ENCODE measurements at places on chromosomes 6 and 20.

GRCh38 chr20:16596991-16597390 lies 23.7 kb upstream of the KIF16B start:
- no peak for DNase-seq

DNA sequence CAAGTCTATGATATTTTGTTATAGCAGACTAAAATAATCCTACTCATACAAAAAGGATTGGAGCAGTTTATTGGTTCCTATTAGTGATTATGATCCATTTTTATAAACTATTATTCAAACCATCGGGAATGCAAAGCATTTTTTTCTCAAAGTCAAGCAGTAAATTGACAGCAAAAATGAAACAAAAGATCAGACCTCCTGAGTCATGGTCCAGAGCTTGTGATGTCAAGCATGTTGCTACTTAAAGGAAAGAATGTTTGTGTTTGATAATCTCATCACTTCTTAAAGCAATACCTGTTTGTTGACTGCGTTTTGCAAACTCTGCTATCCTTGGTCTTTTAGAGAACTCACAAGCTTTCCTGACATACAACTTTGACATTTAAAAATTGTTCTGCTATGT lies 204.4 kb downstream of the SAMD5 start:
- DNase-seq, result no peak

DNA sequence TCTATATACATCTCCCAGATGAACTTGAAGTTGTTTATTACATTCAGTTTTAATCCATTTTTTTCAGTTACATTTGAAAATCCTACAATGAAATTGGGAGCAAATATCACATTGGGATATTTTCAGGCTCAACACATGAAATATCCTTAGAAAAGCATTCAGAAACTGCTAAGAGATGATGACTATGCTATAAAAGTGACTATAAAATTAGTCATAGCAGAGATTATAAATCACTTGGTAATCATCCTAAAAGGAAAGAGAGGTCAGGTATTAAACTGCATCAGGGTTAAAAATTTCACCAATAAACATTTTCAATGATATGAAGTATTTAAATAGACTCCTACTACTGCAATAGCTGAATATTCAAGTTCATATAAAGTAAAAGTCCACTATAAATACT lies 987.7 kb downstream of the GRIK2 start:
- no peak for DNase-seq

- DNase-seq, result no peak
These were observed 59.0 kb upstream of the QKI start for GRCh38 chr6:163355426-163355991.

GRCh38 chr6:170049641-170050561 lies 241.0 kb downstream of the DLL1 start:
- DNase-seq, result no peak

- no peak for DNase-seq
These were observed 181.1 kb downstream of the ERMARD start for GRCh38 chr6:169932491-169932890.

DNA sequence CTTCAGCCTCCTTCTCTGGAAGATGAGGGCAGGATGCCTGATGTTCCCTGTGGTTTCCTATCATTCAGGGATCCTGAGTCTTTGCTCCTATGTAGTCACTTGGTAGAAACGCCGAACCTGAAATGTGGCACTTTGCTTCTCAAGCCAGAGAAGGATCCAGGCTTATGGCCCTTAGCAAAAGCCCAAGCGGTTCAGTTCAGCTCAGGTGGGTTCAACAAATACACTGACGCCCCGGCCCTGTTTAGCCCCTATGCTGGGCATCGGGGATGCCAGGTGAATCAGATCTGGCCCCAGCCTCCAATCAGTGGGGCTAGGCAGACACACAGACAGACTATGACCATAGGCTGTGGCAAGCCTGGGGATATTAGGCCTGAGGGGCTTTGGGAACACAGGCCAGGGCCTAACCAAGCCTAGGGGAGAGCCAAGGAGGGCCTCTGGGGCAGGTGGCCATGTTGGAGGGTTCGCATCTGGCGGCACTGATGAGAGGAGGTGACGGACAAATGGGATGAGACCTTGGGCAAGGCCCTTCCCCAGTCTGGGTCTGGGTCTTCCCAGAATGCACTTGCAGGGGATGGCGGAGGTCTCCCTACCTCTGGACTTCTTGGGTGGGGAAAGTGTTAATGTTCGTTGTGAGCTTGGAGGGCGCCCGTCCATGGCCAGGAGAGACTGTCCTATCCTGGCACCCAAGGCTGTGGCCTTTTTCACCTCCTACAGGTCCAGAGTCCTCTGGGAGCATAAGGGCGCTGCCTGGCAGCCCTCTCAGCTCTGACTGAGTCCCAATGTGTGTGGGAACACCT lies 17.6 kb upstream of the SRC start:
- no peak for DNase-seq

GRCh38 chr20:46112430-46113112 lies 5.5 kb upstream of the CD40 start:
- no peak for DNase-seq

DNA sequence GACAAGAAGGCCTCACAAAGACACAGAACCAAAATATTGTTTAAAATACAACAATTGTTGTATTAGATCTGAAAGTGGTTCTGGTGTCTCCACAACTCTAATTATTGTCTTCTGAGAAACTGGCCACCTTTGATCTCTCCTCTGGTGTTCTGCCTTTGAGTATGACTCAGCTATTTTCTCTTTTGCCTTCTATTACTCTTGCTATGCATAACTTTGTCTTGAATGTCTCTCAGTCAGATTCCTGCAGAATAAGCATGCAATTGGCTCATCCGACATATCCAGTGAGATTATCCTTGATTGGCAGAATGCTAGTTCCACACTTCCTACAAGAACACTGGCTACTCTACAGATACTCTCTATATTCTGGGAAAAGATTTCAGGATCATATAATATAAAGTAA lies 14.3 kb upstream of the EPM2A start:
- DNase-seq, result no peak

DNA sequence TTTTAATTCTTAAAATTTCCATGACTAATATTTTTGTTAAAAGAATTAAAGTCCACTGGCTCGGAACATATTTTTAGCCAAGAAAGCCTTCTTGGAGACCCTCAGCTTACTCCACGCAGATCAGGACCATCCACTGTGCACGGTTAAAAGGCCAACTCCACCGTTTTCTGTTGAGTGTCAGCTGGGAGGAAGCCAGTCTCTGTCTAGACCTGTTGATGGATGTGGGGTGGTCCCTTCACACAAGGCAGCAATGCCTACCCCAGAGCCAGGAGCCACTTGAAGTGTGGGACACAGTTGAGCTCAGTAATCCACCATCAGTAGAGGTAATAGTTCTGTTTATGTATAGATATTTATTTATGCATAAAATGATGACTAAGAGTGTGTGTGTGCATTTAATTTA lies 19.9 kb upstream of the QKI start:
- no peak for DNase-seq

DNA sequence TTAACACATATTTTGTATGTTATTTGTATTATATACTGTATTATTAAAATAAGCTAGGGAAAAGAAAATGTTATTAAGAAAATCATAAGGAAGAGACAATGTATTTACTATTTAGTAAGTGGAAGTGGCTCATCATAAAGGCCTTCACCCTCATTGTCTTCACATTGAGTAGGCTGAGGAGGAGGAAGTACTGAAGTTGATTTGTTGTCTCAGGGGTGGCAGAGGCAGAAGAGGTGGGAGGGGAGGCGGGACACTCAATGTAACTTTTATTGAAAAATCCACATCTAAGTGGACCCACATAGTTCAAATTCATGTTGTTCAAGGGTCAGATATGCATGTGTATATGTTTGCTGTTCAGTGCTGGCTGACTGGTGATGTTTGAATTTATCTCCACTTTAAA lies 210.2 kb upstream of the CITED2 start:
- no peak for DNase-seq

GRCh38 chr6:121520337-121521163 lies 85.1 kb downstream of the GJA1 start:
- no peak for DNase-seq

DNA sequence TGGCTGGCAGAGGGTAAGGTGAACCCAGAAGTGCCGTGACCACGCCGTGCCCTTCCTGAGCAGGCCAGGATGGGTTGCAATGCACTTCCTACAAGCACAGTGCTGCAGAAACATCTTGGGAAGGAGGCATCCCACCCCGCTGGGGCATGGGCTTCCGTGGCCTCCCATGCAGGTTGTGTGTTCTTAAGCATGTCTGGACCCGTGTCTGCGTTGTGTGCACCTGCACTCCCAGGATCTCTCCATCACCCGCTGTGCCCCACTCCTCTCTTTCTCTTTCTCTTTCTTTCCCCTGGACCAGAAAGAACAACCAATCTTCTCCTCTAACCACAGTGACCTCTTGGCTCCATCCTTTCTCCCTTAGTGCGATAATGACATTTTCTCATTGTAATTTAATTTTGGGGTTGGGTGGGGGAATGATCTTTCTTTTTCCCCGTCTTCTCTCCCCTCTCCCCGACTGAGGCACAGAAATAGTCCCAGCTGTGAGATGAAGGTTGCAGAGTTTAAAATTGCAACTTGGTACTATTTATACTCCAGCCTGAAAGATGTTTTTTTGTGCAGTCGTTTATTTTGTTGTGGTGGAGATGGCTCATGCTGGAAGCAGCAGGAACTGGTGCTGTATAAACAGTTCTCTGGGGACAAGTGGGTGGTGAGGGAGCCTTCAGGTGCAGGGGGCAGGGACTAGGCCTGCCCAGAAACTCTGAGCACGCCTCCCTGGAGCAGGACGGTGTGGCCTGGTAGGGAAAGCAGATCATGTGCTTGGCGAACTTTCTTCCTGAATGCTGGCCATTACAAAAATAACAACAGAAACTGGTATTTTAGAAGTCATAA lies 20.5 kb downstream of the BCAS4 start:
- DNase-seq, result no peak

DNA sequence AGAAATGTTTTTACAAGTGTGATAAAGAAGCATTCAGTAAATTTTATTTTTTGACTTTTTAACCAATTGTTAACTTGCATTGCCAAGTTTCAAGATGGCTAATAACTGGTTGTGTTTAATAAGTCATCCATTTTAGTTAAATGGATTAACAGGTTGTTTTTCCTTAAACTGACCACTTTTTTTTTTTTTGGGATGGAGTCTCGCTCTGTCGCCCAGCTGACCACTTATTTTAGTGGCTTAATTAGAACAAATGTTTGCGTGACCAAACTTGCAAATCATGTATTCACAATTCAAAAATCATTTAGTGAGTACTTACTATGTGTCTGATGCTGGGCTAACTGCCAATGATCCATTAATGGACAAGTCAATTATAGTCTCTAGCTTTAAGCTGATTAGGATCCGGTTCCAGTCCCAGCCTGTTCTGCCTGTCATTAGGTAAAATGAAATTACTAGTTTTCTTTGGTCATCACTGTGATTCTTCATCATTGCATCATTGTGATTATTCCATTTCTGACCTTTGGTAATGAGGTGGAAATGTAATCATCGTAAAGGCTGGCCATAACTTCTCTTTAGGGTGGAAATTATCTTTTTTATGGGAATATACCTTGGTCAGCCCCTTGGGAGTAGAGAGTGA lies 729.2 kb upstream of the MARCKS start:
- DNase-seq, result no peak

DNA sequence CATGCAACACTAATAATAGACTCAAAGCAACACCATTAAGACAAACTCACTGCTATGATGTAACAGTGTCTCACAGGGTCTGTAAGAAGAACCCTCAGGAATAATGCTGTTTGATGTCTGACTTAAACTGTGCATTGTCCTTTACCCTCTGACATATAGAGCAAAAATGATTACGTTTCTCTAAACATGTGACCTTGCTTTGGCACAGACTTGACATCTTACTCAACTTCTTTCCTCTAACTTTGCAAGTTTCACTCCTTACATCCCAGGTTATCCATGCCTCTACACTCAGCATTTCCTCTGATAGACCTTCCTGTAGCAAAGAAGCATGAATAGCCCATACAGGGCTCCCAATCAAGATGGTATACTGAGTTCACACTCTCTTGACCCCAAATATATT lies 252.7 kb downstream of the UST start:
- DNase-seq, result no peak

GRCh38 chr20:40689100-40689942 lies at the start of gene MAFB:
MAFB (minus strand) TSS chr20:40689236; CDS start chr20:40688850, 386 bp downstream.
- DNase-seq, result no peak

- DNase-seq, result no peak
These were observed 33.8 kb downstream of the KPNA5 start for GRCh38 chr6:116714761-116715160.

GRCh38 chr6:31729515-31729978 lies 448 bp upstream of the DDAH2 start:
- no peak for DNase-seq

DNA sequence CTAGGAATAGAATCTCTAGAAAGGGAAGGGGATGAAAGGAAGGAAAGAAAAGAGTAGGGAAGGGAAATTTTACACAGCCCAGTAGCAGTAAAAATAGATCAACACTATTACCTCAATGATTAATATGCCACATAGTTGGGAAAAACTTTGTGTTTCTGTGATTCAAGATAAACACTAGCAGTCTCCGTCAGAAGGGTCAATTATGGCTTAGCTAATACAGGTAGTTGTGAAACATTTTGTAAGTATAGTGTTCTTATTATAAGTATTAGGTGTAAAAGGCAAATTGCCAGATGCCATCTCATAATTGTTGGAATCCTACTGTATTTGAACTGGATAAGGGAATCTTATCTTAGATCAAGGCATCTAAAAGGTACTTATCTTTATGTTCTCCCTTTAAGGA lies 165.7 kb downstream of the MTFR2 start:
- no peak for DNase-seq

DNA sequence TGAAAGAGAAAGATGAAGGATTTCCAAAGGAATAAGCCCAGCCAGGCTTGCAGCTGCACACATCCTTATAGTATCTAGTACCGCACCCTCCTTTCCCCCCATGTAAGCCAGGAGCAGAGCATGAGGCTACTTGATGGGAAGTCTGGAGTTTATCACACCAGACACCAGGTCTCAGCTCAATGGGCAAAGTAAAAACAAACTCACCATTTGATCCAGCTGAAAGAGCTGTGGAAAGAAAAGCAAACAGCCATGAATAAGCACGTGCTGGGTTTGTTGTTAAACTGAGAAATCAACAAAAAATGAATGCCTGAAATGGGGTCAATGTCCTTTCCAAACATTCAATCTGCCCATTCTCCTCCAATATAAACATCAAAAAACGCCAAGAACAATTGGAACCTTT lies 50.6 kb upstream of the MAP7 start:
- DNase-seq, result no peak

DNA sequence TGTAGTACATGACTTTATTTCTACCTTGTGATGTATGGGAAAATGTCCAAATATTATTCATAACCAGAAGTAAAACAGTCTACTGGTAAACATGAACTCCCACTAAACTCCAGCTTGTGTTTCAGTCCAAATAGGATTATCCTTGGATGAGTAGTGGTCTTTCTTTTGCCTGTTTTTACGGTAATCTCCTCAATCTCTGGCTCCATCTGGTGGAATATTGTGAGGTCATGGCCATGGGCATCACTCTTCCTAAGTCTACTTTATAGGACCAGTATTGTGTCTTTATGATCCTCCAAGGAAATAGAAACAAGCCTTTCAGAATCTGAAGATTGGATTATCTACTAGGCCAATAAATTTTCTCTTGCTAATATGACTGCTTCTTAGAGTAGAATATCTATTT lies 505.0 kb downstream of the BMP2 start:
- DNase-seq, result peak; percentile 13

- DNase-seq, result no peak
These were observed 179.4 kb downstream of the FOXC1 start for GRCh38 chr6:1789092-1789491.

All from iPS DF 6.9 (cell line).